ENCODE measurements at places on chromosomes 5 and 9. TPM values are rescaled to one million over a fixed set of nuclear protein-coding genes. Genes with fewer than 3 reads are reported as not detected.

- no peak for DNase-seq
These were observed 24.1 kb downstream of the WWC1 start for GRCh38 chr5:168315416-168316138.

DNA sequence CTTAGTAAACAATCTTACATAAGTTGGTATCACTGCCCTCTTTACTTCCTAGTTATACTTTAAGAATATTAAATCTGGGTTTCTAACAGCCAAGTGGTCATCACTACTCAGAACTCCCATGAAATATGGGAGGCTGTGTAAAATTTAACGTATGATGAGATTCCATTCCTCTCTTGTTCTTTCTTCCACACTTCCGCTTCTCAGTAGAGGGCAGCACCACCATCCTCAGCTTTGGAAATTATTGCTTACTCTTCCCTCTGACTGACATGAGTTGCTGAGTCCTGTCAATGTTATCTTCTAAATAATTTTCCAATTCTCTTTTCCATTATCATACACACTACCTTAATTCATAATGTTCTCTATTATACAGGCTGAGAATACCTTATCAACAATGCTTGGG, 194.0 kb downstream of the RFX3 start:
- peak; percentile 11 for DNase-seq

DNA sequence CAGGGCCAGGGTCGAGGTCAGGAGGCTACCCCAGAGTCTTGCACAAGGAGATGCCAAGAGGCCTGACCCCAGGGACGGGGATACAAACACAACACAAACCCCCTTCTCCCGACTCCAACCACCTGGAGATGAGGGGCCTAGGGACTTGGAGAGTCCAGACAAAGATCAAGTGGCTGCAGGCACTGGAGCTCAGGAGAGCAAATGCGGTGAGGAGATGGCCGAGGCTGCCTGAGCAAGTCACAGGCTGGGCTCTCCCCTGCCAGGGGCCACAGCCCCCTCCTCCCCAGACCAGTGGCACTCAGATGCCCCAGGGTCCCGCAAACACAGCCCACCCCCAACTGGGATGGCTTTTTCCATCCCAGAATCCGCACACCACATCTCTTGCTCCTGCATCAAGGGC, 15.8 kb downstream of the SH3GLB2 start:
- no peak for DNase-seq

FREM1 gene
- not detected for total RNA-seq

PCDHGB7 gene
- 0.07 TPM for total RNA-seq

DNA sequence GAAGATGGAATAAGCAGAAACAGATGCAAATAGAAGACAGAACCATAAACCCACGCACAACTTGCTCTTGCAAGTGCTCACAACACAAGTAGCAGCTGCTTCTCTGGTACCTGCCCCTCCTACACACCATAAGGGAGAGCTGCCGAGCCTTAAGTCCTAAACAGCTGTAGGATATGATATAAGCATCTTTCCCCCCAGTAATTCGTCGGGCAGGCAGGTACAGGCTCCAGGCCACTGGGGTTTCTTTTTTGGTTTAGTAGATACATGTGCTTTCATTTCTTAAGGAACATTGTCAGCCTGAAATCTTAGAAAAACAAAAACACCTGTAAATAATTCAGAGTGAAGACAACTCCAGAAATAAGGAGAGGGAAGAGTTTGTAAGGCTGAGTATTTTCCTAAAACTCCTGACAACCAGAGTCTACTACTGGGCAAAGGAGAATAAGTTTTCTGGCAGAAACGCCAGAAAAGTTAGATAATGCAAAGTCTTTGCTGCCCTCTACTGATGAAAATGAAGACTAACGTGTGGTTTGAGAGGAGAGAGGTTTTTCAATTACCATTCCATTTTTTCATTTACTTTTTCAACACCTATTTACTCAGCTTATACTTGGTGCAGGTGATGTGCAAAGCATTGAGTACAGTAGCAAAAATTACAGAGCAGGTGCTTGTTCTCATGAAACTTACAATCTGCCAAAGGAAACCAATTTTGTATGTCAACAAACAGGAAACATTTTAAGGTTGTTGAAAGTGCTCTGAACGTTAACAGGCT, 20.1 kb upstream of the TCERG1 start:
- DNase-seq, result no peak

IL3 gene
- 23.3 TPM for total RNA-seq

LHX6 gene
- not detected for total RNA-seq

CCDC192 gene
- total RNA-seq, result not detected

GRCh38 chr5:40594811-40595210, 84.9 kb upstream of the PTGER4 start:
- DNase-seq, result no peak

SLC45A2 gene
- not detected for total RNA-seq

- DNase-seq, result no peak
These were observed 26.7 kb downstream of the FBXO10 start for GRCh38 chr9:37549527-37549926.

DNA sequence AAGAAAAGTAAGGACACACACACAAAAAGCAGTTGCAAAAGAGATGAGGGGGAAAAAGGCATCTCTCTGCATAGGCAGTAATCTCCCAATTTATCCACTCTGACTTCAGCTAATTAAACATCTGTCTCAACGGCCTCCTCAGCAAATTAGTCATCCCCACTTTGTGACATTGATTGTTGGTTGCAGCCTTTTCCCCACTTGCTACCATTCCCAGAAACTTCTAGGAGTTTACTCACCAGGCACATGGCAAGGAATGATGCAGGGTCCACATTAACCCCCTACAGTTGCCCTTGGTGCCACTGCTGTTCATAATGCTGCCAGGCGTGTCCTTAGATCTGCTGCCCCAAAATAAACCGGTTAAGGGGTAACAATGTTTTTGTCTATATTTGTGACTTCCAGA, 174.6 kb downstream of the MAPKAP1 start:
- DNase-seq, result no peak

- DNase-seq, result no peak
These were observed 48.4 kb downstream of the YIPF5 start for GRCh38 chr5:144122081-144122480.

GRCh38 chr5:53326424-53327153, 153.8 kb upstream of the FST start:
- no peak for DNase-seq

All from activated CD4-positive, alpha-beta memory T cell treated with anti-CD3 and anti-CD28 coated beads for 36 hours (primary cell).